HuH-7 (cell line): ENCODE measurements at places on chromosomes 3 and 15.
A peak's percentile ranks its signal among the peaks of the same experiment; 100 is the strongest.

GRCh38 chr3:142850395-142851023 lies 38.4 kb downstream of the PCOLCE2 start:
- DNase-seq = peak; percentile 11

DNA sequence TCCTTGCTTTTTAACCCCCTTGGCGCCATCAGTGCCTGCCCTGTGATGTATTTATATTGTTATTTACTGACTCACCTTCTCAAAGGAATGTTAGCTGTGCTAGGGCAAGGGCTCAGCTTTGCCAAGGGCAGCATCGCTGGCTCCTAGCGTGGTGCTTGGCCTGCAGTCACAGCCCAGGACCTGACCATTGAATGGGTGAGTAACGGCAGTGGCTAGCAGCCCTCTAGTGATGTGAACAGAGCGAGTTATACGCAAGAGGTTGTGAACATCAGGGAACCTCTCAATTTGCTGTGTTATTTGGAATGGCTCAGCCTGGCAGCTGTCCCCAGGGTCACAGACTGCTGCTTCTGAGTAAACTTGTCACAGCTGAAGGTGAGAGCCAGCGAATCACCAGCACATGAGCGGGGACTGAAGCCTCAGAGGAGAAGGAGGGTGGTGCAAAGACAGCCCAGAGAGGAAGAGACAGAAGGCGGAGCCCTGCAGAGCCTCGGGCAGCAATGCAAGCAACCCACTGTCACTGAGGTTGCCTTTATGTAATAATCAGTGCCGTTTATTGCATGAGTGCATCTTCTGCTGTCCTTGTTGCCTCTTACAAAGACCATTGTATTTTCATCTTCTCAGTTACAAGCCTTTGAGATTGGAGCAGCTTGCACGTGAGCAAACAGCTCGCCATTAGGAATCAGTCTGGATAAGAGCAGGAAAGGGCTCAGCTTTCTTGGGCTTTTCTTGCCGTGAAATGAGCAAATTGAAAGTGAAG lies 158.3 kb downstream of the SLCO3A1 start:
- no peak for DNase-seq

DNA sequence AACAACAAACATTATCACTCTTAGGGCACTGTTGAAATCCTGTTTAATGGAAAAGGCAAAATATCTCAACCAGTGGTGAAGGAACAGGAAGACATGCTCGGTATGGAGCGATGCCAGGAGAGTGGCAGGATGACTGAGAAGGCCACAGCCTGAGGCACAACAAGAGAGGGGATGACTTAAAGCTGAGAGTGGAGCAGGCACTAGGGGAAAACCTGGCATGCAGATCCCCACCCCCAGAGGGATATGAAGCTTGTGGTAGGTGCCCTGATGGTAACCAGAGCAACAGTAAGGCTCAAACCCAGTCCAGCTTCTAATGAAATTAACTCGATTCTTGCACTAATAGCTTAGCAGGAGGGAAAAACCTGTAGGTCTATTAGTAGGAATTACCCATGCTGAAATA lies 40.4 kb downstream of the LYSMD4 start:
- no peak for DNase-seq

- no peak for DNase-seq
Observed at GRCh38 chr15:48062148-48062872, 58.5 kb upstream of the SLC24A5 start.

GRCh38 chr15:47041301-47041700 lies 676.0 kb upstream of the SEMA6D start:
- DNase-seq = no peak

- no peak for DNase-seq
Observed at GRCh38 chr3:24843955-24844354, 349.3 kb upstream of the THRB start.

DNA sequence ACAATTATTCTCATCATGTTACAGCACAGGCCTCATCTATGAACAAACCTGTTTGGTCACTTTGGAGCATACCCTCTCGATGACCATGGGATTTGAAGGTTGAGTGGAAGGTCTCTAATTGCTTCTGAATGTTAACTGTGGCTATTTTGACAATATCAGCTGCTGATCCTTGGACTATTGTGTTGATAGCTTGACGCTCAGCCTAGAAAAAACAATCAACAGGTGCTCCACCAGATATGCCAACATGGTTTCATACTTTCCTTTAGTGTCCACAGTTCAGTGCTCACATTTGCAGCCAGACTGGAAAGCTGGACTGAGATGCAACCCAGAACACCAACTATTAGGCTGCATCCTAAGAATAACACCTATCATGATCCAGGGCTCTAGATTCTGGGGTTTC lies 109.7 kb downstream of the POLQ start:
- DNase-seq = no peak

- DNase-seq = no peak
Observed at GRCh38 chr15:100234158-100235029, 107.4 kb downstream of the ADAMTS17 start.

- DNase-seq = no peak
Observed at GRCh38 chr3:124478830-124479229, 251.4 kb upstream of the UMPS start.

DNA sequence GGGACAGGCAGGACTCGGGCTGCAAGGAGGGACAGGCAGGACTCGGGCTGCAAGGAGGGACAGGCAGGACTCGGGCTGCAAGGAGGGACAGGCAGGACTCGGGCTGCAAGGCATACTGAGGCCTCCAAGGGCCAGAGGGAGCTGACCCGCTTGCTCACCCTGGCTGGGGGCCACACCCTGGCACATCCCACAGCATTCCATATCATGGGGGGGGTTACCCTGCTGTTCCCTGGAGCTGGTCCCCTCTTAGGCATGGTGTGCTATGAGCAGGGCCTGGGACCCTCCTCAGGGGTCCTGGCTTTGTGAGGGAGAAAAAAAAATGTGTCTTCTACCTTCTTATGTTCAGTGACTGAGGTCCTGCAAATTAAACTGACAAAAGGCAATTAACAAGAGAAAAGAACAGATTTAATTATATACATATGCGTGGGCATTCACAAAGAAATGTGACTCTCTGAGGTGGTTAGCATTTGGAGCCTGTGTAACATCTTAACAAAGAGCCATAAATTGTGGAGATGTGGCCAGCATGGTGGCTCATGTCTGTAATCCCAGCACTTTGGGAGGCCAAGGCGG lies 97.6 kb upstream of the ALDH1A3 start:
- DNase-seq = no peak

- no peak for DNase-seq
Observed at GRCh38 chr3:188649521-188649920, 495.6 kb downstream of the LPP start.

- no peak for DNase-seq
Observed at GRCh38 chr3:132753946-132754345, 31.7 kb upstream of the NPHP3 start.

DNA sequence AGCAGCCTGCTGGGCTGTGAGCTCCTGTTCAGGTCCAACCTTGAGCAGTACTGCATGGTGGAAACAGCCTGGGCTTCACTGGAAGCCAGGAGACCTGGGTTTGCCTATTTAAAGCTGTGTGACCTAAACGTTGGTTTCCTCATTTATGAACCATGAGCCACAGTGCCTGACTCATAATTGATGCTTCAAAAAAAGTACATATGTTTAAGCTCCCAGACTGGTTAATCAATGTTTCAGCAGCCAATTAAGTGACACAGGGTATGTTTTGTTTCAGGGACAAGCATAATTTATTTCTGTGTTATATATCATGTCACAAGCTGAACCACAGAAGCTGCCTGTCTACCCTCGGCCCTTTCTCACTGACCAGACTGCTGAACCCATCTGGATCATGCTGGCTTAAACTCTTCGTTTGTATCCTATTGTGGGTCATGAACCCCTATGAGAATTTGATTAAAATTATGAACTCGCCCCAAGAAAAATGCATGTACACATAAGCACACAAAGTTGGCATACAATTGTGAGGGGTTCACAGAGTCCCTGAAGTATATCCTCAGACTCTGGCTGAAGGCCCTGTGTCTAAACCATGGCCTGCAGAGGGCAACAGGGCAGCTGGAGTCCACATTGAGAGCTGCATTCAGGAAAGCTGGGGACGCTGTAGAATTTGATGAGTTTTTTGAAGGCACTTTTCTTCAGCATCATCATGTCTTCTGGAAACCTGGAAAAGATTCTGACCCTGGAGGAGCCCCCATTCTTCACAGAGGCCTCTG lies 23.7 kb downstream of the HDC start:
- no peak for DNase-seq

GRCh38 chr3:40940651-40941050 lies 258.7 kb upstream of the CTNNB1 start:
- DNase-seq = no peak

DNA sequence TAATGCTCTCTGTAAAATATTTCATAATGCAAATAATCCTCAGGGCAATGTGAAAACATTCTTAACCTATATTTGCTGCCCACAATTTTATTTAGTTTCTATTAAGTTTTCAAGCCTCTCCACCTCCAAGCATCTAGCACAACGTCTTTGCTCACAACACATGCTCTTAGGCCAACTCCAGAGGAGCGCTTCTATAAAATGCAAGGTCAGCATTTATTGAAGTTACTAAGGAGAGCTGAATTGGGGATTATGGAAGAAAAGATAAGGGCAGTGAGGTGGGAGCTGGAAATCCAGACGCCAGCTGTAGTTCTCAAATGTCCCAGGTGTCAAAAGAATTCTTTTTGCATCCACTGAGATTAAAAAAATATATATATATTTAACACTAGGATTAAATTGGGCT lies 996 bp downstream of the RABL3 start:
- no peak for DNase-seq

DNA sequence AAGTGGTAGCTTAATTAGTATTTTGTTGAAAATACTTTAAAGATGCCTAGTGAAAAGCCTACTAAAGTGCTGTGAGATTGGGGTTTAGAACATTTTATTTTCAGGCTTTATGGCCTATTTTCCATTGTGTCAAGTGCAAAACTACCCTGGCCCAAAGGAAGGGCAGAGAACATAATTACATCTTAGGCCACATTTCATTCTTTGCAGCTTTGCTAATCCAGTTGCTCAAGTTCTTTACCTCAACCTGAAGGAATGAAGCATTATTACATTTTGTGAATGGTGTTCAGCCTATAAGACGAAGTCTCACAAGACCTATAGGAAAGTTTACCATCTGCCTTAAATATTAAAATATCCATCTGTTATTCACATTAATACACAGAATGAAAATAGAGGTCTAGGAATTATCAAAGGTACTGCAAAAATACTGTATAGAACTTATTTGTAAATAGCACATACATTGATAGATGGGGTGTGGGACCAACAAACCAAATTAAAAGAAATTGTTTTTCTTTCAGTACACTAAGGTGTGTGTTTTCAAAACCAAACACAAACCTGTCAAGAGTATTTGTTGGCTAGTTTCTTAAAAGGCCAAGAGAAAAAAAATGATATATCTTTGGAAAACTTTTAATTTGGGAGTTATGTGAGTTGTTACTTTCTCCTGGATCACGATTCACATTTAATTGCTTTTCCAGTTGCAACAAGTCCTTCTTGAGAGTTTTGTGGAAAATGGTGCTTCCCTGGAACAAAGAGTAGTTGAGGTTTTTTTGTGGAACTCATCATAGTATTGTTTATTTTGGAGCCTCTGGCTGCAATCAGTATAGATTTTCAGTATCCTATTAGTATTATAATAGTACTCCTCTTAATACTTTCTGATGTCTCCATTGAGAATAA lies 12.0 kb upstream of the SETD5 start:
- no peak for DNase-seq

GRCh38 chr3:125129512-125129997 lies 73.8 kb upstream of the HEG1 start:
- peak; percentile 54 for DNase-seq

DNA sequence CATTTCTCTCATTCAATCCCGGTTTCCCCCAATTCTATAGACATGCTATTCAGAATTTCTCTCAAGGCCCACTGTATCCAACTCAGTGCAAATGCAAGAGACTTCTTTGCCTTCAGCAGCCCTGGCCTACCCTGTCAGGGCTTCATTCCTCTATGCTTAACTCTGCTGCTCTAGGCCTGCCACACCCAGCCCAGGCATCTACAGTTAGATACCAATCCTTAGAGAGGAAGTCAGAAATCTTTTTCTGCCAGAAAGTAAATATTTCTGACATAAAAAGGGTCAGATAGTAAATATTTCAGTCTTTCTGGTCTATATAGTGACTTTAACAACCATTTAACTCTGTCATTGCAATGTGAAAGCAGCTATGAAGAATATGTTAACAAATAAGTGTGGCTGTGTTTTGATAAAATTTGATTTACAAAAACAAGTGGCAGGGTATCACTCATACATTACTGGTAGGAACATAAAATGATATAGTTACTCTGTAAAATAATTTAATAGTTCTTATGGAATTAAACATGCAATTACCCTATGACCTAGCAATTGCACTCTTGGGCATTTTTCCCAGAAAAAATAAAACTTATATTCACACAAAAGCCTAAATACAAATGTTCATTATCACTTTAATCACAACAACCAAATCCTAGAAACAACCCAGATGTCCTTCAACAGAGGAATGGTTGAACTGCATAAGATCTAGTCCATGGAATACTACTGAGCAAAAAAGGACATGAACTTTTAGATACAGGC lies 942.0 kb downstream of the SQOR start:
- DNase-seq = no peak

DNA sequence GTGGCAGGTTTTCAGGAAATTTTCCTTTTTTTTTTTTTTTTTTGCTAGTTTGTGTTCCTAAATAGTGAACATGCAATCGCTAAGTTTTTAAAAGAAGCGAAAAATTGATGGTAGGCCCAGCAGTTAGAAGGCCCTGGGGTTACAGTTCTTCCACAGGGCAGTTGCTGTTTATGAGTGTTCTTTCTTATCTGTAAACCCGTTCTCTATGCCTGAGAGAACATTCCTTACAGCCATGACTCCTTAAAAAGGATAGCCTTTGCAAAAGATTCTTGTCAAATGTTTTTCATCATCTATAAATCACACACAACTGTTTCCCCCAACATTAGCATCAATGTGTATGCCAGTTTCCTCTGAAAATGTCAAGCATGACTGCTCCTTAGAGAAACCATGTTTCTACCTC lies 23.8 kb upstream of the MYZAP start:
- no peak for DNase-seq

- no peak for DNase-seq
Observed at GRCh38 chr3:161073181-161073580, 32.0 kb downstream of the B3GALNT1 start.

DNA sequence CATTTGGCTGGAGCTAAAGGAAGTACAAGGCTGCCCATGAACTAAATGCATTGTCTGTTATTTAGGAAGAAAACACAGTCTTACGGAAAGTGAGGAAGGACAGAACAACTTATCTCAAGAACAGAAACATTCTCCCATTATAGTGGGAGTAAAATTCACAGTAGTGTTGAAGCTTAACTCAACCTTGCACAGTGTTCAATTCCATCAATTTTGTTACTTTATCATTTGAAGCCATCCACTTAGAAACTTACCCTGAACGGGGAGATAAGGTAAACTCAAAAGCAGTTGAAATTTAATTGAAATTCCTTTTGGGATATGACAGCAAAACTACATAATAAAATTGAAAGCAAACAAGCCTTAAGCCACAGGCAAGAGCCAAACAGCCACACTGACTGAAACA lies 186.9 kb downstream of the PCCB start:
- no peak for DNase-seq
